ENCODE measurements at places on chromosomes 6 and 20. TPM values are rescaled to one million over a fixed set of nuclear protein-coding genes. Genes with fewer than 3 reads are reported as not detected.

DNA sequence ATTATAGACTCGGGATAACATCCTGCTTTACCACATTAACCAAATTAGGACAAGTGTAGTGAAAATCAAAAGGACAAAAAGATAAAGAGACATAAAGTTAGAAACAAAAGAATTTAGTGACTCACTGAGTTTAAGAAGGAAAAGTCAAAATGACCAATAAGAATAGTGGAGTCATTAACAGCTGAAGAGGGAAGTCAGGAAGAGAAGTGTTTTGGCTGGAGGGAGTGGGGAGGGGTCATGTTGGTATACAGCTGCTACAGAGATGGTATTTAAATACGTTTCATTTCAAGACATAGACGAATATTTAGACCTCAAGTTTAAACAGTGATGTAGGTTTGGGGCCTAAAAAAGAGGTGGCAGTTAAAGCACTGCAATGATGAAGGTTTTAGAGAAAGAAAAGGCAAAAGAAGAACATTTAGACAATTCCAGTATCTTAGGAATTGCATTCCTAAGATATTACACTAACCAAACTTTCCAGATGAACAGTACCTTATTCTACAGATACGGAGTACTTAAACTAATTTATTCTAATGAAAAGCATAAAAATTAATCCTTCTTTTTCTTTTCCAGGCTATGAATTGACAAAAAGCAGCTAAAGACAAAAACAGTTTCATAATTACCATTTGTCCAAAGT is 10.6 kb downstream of the FKBP5 start:
- DNase-seq = no peak

Gene CTAGE9
- not detected for total RNA-seq

Gene NMBR
- not detected for total RNA-seq

DNA sequence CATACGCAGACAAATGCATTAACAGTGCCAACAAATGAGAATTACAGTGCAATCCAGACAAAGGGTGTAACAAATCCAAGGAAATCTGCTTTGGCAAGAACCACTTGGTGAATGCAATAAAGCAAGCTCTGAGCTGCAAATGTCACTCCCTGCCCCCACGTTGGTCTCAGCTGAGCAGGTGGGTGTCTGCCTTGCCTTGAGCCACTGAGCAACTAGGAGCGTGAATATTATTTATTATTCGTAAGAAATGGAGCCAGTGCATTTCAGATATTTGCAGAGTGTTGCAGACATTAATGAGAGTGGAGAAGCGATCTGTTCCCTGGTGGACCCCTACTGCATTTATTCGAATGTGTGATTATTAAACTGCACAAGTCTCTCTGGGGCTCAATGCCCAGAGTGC is 36.6 kb upstream of the F13A1 start:
- no peak for DNase-seq

Gene PBOV1
- not detected for total RNA-seq

Gene DLK2
- total RNA-seq = 0.33 TPM

Gene FAM110A
- total RNA-seq = 2.0 TPM

DNA sequence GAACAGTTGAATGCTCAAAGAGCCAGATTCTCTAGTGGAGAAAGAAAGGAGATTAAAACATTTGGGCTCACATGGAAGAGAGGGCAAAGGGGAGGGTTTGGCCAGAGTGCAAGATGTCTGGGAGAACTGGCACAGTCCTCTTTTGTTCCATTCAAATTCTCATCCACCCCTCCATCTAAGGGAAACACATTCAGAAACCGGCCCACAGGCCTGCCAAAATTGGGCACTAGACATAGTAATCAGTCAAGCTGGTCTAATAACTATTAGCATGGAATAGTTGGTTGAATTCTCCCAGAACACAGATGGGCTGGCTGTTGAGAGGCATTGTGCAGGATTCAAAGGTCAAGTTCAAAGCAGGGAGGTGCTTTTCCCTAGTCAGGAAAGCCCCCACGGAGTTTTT is 341.4 kb upstream of the IRAK1BP1 start:
- DNase-seq = no peak

DNA sequence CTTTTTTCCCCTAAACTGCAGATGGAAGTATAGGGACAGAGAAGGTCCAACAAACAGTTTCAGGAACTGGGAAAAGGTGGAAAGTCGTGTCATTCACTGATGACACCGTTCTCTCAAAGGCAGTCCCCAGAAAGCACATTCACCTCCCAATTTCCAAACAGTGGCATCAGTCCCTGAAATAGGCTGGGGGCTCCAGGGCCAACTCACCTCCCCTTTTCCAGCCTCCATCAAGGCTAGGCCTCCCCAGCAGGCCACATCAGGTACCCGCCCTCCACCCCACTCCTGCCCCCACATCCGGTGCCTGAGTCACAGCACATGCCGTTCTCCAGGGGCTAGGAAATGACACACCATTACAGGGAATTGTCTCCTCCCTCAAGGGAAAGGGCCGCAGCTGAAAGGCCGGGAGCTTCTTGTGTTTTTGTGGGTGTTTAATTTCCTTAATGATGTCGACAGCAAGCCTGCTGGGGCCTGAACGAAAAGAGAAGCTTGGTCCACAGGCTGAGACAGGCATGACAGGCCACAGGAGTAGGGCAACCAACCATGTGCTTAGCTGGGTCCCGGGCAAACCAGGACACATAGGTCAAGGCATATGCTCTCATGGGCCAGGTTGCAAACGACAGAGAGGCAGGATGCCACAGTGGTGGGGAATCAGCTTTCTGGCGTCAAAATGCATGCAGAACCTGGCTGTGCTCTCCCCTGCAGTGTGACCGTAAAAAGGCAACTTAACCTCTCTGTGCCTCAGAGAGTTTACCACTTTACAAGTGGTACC is 39.2 kb downstream of the ZMYND8 start:
- peak; percentile 98 for DNase-seq

- DNase-seq = no peak
Measured at GRCh38 chr6:89120371-89120770, 2.5 kb upstream of the SRSF12 start.

Data from esophagus muscularis mucosa (tissue), 4 donors.